ENCODE measurements at places on chromosomes 7 and 10.

GRCh38 chr7:45660201-45660900, 86.2 kb downstream of the ADCY1 start:
- no peak for DNase-seq

GRCh38 chr10:35675846-35676245, 33.8 kb upstream of the FZD8 start:
- DNase-seq, result no peak

- peak; percentile 67 for DNase-seq
Measured at GRCh38 chr10:28177944-28178637, 124.8 kb downstream of the MPP7 start.

GRCh38 chr7:135246191-135246825, 12.7 kb downstream of the STRA8 start:
- DNase-seq, result no peak

DNA sequence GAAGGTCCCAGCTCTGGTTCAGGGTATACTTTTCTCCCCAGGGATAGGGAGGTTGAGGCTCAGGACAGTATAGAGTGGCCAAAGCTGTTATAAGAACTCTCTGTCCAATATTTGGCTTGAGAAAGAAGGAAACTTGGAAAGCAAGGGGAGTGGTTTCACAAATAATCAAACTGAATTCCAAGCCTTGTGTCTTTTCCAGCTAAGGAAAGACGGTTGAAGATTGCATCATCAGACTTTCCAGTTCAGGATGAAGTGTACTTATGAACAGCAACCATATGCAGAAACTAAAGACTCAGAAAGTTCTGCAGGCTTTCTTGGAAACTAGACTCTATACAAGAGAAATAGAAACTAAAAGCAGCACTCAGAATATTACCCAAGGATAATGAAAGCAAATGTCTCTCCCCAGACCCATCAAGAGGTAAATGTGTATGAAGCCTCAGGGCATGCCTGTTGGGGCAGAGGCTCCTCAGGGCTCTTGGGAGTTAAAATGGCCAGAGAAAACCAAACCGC, 46.4 kb downstream of the RAMP3 start:
- DNase-seq, result no peak

- DNase-seq, result no peak
Measured at GRCh38 chr7:36115448-36116321, 37.4 kb upstream of the EEPD1 start.

DNA sequence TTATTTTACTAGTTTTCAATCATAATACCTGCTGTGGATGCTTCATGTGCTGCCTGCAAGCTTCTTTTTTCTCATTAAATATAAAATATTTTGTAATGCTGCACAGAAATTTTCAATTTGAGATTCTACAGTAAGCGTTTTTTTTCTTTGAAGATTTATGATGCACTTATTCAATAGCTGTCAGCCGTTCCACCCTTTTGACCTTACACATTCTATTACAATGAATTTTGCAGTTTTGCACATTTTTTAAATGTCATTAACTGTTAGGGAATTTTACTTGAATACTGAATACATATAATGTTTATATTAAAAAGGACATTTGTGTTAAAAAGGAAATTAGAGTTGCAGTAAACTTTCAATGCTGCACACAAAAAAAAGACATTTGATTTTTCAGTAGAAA, 103.0 kb downstream of the PTEN start:
- DNase-seq, result no peak

GRCh38 chr7:21960922-21961321, 15.2 kb upstream of the CDCA7L start:
- DNase-seq, result no peak

- DNase-seq, result peak; percentile 68
Measured at GRCh38 chr7:831596-832166, 595 bp upstream of the SUN1 start.

DNA sequence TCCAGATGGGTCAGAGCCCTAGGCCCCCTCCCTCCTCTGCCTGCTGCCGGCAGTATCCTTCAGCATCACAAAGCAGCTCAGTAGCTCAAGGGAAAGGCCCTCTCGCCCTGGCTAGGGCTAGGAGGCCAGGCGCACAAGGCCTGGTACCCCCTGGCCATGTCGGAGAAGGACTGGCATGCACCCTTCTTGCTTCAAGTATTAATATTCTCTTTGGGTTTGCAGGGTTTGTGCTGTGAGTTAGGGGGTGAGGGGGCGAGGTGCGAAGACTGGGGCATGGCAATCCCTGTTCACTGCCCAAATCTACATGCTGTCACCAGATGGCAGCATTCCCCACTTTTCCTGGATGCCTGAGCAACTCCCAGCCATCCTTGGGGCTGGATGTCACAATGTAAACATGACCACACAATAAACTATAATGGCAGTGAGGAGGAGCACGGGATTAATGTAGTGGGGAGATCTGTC, 105.2 kb downstream of the NEURL1 start:
- no peak for DNase-seq

DNA sequence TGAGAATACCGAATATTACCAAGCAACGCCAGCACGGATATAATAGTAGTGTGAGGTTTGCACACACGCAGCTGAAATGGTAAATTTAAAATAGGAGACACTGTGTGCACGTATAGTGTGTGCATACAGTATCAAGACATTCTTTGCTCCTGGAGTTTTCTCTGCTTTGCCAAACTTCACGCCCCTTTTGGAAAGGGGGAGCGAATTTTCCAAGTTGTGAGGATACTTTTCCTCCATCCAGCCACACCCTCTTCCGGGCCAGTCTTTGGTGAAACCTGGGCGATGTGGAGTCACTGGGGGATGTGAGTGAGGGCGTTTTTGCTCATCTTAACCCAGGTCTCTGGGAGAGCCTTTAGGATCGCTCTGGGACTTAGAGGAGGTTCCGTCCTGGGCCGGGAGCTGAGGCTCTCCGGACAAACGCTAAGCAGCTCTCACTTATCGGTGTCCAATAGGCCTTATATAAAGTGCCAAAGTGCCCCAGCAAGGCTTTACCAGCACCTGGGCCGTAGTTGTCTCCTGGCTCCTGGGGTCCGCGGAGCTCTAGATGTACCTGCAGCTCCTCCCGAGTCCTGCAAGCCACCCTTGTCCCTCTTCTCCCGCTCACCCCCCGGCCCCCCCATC, 160.0 kb upstream of the MKI67 start:
- no peak for DNase-seq

DNA sequence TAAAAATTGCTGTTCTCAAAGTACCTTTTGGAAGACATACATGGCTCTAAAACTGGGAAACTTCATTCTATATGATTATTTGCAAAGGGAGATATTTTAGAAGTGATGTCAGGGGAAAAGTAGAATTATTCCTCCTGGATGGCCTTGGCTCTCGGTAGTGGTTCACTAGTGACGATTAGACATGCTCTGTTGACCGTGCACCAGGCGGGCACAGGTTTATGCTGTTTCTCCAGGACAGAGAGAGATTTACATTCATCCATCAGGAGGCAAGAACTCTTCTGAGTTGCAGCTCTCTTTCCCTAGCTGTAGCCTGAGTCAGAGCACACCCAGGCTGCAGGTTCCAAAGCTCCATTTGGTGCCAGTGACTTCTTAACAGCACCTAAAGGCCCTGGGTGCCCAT, 184.9 kb upstream of the WDR11 start:
- no peak for DNase-seq

- DNase-seq, result no peak
Measured at GRCh38 chr10:100327007-100327717, 2.9 kb downstream of the PKD2L1 start.

DNA sequence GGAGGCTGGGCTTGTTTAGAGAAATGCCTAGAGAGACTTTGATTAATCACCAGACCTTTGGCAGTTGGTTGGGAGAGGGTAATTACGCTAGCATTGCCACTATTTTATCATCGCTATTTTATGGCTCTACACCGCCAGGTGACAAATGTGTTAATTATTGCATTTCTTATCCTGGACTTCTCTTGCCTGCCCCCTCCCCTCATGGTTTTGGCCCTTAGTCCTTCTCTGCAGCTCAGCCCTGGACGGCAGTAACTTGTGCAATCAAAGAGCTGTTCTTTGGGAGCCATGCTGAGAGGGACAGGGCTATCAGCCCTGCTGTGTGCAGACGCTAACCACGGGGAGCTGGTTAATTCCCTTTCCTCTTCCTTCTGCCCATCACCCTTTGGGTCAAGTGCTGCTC, 585.0 kb downstream of the AUTS2 start:
- no peak for DNase-seq

GRCh38 chr7:132939495-132939894, 142.4 kb downstream of the CHCHD3 start:
- DNase-seq, result no peak

DNA sequence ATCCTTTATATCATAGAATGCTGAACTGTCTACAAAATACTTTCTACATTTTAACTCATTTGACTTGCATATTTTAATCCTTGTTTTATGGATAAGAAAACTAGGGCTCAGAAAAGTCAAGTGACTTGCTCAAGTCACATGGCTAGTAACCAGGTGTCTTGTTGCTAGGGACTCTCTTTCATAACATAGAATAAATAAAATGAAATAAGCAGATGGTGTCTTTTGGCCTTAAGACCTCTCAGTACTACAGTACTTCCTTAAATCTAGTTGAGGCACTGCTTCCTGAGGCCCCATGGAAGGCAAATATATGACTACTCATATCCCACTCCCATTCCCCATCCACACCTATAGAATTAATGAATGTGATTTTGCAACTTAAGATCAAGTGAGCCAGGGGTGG, 87.9 kb downstream of the CDK6 start:
- no peak for DNase-seq

- DNase-seq, result no peak
Measured at GRCh38 chr10:49661140-49661856, 18.2 kb upstream of the C10orf53 start.

DNA sequence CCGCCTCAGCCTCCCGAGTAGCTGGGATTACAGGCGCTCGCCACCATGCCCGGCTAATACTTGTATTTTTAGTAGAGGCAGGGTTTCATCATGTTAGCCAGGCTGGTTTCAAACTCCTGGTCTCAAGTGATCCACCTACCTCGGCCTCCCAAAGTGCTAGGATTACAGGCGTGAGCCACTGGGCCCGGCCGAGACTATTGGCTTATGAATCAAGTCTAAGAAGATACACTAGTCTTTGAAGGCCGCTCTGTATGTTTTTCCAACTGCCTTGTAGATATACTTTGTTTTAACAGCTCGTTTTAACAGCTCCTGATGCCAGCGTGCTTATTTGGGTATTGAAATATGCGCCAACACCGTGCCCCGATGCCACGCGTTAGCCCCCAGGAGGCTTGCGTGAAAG, 136.4 kb upstream of the SH2B2 start:
- no peak for DNase-seq

DNA sequence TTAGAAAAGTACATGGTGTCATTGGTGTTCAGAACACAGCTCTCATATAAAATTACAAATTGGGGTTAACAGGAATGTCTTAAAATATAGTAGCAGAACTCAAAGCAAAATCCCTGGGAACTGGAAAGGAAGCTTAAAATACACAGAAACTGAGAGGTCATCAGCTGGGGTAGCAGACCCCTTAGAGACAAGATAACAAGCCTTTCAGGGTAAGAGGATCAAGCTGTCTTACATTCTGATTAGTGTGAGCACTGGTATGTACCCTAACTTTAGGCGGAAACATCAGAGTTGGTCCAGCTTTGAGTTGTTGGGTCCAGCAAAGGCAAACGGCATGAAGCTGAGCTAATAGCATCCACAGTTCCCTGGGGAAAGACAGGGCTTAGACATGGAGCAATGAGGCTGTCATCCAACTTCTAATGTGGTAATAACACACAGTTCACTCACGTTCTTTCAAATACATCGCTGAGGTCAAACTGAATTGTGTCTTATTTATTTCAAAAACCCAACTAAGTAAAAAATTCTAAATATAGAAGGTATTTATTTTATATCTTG, 32.6 kb downstream of the ARHGAP21 start:
- no peak for DNase-seq

DNA sequence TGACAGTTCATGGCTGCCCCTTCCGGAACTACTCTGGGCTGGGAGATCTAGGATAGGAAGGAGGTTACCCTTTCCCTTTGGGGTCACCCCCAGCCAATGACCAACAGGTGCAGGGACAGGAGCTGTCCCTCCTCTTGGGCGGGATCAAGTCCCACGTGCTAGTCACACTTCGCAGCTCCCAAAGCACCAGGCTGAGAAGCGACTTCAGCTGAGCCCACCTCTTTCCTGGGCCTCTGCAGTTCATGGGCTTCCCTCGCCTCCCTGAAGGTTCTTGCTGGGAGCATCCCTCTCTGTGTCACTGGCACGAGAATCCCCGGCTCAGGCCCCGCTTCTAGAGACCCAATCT, 115.5 kb downstream of the FAM53B start:
- DNase-seq, result no peak

GRCh38 chr10:101858723-101859500, 15.3 kb upstream of the KCNIP2 start:
- DNase-seq, result peak; percentile 30

DNA sequence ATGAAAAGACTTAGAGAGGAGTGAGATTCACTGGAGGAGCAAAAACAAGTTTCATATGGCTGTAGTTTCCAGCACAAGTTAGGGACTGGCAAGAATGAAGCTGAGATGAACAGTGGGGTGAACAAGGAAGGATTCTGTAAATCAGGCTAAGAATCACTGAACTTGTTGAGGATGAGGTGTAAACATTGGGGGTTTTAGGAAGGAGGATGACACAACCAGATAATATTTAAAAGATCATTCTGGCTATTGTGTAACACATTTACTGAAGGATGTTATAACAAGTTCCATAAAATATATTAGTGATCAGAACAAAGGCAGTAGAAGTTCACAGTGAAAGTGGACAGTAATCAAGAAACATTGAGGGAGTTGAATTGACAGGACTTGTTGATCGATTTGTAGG, 68.9 kb downstream of the CD36 start:
- no peak for DNase-seq

GRCh38 chr7:106054156-106054910, 57.8 kb downstream of the SYPL1 start:
- no peak for DNase-seq

DNA sequence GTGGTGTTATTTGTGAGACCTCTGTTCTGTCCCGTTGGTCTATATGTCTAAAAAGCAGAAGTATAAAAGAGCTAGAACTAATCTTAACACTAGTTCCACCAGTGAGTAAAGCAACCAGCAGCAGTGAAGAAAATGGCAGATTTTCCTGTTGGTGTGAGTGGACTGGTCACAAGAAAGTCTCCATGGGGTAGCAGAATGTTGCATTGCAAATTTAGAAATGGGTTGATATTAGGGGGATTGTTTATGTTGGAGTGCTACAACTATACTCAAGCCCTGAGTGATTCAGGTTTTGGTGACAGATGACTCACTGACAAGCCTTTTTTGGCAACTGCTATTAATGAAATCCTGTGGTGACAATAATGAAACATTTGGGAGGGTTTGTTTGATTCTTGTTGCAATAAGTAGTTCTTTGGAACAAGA, 5.6 kb downstream of the AVL9 start:
- no peak for DNase-seq

GRCh38 chr7:112262855-112263487, 56.5 kb downstream of the ZNF277 start:
- no peak for DNase-seq

DNA sequence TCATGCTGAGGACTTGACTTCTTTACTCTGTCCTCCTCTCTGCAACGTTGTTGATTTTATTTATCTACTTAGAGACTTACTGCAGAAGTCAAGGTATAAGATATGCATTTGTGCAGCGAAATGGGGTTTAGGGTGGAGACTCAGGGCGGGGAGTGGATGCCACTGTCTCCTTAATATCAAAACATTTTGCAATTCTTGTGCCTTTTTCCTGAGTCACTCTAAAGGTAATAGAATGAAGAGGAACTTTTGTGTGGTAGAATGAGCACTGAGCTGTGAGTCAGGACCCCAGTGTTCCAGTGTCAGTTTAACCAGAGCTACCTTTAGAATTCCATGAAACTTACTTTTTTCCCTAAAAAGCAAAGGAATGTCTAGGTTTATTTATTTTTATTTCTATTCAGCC, 78.2 kb downstream of the VTI1A start:
- no peak for DNase-seq

Measured in CD4-positive, CD25-positive, alpha-beta regulatory T cell (primary cell).